ENCODE measurements at places on chromosomes 6 and 20.

DNA sequence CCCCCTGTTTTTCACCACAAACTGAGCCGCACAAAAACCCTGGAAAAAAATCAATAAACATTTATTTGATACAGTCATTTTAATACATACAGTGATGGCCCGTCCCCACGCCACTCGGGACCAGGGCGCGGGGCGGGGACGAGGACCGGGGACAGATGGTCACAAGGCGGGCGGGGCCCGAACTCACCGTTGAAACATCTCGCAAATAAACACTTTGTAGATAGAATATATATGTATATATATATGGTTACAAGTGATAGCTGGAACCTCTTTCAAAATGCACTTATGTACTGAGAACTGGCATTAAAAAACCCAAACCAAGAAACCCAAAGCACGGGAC is 418 bp upstream of the UCKL1 start:
- no peak for DNase-seq

DNA sequence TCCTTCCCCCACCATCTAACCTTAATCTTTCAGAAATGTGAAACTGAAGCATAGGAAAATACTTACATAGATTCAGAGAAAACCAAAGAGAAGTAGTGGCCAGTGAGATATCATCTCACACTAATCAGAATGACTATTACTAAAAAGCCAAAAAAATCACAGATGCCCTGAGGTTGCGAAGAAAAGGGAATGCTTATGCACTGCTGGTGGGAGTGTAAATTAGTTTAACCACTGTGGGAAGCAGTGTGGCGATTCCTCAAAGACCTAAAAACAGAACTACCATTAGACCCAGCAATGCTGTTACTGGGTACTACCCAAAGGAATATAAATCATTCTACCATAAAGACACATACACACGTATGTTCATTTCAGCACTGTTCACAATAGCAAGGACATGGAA is 9.2 kb upstream of the PREX1 start:
- DNase-seq, result no peak

DNA sequence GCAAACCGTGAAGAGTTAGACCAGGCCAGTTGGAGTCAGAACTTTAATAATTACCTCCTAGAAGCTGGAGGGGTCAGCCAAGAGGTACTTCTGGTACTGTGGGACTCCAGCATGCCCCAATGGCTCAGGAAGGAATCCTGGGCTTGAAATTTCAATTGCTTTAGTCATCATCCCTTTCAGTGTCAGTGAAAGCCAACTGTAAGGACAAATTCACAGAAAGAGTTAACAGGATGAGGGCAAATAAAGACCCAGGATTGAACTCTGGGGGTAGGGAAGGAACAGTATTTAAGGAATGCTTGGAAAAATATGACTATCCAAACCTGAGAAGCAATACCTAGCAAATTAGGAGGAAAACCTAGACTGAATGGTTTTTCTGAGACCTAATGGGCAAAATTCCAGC is 735.1 kb upstream of the MARCKS start:
- DNase-seq, result no peak

DNA sequence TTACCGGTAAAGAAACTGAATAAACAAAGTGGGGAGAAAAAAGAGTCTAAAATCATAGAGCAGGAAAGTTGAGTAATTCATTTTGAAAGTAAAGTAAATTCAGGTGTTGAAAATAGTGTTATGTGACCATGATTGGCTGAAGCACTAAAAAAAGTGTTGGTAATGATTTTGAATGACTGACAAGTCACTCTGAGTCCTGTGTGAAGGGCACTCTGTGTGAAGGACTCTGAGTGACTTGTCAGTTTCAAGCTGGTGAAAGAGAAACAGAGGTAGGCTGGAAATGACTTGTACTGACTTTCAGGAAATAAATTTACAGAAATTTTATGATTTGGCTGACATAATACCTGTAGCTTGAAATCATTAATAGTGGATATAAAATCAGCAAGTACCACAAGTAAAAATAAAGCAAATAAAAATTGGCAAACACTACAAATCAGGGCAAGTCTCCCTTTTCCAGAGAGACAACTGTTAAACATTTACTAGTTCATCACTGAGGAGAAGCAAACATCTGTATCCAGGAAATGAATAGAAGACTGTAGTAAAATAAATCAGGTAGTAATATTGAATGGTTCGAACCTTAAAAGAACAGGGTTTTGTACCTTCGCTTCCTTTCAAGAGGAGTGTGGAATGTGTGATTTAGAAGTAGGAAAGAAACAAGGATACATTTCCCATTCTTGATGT is 630.6 kb downstream of the GRIK2 start:
- DNase-seq, result no peak

- no peak for DNase-seq
Observed at GRCh38 chr6:7143476-7143974, 35.8 kb downstream of the RREB1 start.

DNA sequence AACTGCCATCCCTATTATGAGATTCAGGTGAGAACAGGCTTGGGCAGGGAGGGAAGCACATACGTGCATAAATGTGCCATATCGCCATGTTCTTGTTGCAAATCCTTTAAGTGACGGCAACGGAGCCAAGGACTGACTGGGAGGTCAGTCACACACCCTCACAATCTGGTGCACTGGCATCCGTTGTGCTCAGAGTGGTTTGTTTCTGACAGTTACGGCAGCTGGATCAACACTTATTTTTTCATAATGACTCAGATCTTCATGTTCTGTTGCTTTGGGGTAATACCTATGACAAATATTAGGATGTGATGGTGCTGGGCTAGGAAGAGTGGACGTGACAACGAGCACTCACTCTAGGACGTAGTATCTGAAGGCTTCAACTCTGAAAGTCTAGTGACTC is 56.2 kb upstream of the PREP start:
- DNase-seq, result no peak

GRCh38 chr20:3777716-3778629 is 3.3 kb downstream of the SPEF1 start:
- no peak for DNase-seq

GRCh38 chr6:91523511-91523910 is 936.6 kb upstream of the MAP3K7 start:
- no peak for DNase-seq

- no peak for DNase-seq
Observed at GRCh38 chr6:146883640-146884531, 285.1 kb downstream of the ADGB start.

- DNase-seq, result no peak
Observed at GRCh38 chr20:57445298-57445697, 54.1 kb downstream of the RBM38 start.

GRCh38 chr6:43269273-43270007 is 26.2 kb downstream of the TTBK1 start:
- DNase-seq, result no peak

- no peak for DNase-seq
Observed at GRCh38 chr20:56592817-56593216, 36.3 kb upstream of the TFAP2C start.

GRCh38 chr6:118249680-118250079 is 298.4 kb upstream of the PLN start:
- no peak for DNase-seq

- DNase-seq, result no peak
Observed at GRCh38 chr20:2403291-2404052, 22.8 kb downstream of the TGM6 start.

GRCh38 chr6:140909156-140909555 is 1223.6 kb upstream of the GJE1 start:
- DNase-seq, result no peak

DNA sequence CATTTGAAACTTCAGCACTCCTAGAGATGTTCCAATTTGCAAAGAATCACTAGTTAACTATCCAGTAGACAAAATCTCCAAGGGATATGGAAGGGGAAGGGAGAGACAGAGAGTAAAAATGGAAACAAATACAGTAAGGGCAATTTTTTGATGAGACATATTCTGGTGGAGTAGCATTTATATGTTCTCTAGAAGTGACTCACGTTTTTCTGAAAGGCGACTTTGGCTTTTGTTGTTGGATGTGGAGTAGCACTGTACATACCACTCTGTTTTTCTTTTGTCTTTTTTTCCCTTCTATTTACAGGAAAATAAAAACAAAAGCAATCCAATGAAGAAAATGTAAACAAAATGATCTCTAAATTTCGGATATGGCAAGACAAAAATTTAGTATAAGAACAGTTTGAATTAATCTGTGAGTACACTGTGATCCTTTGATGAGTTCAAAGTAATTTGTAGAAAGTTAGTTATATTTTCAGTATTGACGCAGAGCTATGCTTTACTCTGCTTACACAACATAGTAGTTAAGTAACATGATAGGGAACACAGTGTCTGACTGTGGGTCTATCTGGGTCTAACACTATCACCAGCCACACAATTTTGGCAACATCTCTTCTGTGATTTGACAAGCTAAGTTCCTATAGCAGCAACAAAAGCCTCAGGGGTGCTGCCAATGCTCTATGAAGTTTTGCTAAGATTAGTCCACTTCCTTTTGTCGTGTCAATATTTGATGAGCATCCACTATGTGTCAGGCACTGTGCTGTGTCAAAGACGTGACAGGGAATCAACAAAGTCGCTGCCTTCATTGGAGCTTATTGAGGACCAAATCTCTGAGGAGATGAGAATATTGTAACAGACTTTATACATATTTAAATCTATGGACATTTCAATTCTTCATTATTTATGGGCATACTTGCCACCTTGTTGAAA is 27.3 kb upstream of the TAGAP start:
- DNase-seq, result no peak

DNA sequence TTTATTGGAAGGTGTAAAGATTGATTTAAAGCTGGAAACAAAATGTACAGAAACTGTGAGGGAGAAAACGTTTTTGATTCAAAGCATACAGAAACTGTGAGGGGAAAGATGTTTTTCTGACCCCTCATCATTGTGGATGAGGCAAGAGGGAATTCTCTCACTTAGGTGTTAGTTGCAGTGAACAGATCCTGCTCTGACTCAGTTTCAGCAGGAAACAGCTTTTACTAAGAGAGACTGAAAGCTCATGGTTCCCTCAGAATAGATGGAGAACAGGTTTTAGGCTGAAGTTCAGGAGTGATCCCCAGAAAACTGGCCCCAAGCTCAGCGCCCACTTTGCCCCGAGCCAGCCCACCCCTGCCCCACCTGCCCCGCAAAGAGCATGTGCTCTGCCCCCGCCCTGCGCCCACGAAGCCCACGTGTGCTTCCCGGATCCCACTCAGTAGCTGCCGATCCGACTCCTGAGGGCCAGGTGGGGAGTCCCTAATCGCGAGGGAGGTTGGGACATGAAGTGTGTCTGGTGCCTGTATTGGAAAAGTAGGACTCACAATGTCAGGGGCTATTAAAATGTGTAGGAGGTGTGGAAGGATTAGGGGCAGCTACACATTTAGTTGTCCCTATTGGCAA is 41.2 kb downstream of the DUSP22 start:
- DNase-seq, result no peak

GRCh38 chr6:37033255-37033654 is 27.8 kb downstream of the FGD2 start:
- DNase-seq, result no peak

- no peak for DNase-seq
Observed at GRCh38 chr6:39217177-39217864, 12.0 kb downstream of the KCNK5 start.

DNA sequence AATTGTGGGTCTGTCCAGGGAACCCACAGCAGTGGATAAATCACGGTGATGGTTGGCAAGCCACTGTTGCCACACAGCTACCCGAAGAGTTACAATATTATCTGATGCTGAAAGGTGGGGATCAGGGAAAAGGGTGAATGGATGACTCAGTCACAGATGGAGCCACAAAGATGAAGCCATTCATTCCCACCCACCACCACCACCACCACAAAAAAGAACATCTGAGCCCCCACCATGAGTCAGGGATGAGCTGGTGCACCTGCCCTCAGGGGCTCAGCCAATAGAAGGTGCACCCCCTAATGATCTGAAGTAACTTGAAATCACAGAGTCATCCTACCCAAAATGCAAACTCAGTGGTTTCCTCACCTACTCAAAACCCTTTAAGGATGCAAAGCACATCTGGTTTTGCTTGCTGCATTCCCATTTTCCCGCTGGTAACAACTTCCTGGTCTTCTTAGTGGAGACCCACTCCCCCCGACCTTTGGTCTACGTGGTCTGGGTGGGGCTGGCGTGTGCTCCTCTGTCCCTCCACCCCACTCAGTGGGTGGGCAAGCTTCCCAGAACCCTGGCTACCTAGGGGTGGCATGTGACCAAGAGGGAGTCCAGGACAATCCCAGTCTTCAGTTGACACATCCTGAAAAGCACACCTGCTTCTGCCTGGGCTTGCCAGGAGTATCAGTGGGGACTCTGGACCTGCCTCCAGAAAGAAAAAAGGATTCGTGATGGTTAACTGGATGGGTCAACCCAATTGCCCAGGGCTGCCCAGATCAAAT is 125.5 kb downstream of the ANKRD60 start:
- no peak for DNase-seq

- DNase-seq, result no peak
Observed at GRCh38 chr6:35719830-35720733, 16.8 kb upstream of the ARMC12 start.

DNA sequence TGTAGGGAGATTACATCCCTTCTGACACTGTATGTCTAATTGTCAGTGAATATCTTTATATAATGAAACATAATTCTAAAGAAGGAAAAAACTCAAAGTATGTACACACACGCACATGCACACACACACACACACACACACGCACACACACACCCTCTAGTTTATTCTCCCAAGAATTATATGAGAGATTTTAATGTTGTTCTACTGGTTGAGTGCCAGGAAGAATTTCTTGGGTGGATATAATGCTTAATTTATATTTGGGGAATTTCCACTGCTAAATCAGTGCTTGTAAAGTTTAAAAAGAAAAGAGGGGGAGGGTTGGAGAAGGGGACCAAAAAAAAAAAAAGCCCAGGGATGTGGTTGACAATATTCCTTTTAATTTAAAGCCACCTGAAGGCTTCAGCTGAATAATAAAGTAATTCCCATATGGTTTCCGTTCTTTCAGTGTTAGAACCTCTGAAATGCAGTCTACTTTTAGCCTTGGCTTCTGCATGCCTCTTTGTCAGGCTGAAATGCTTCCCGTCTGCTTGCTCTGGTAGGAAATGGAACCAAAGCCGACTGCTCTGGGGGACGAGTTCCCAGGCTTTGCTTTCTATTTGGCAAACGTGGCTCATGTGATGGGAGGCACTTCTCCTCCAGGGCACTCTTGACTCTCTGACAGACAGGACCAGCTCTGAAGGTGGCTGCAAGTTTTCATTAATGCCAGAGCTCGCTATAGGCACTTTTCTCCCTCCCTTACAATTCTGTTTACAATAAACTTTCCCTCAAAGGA is 225.4 kb downstream of the PRL start:
- no peak for DNase-seq

Measured in stimulated activated CD8-positive, alpha-beta memory T cell treated with anti-CD3 and anti-CD28 coated beads, Interleukin-15, amount 100 ng/mL, for 24 hours (primary cell).